ENCODE measurements at places on chromosomes 4 and X.

DNA sequence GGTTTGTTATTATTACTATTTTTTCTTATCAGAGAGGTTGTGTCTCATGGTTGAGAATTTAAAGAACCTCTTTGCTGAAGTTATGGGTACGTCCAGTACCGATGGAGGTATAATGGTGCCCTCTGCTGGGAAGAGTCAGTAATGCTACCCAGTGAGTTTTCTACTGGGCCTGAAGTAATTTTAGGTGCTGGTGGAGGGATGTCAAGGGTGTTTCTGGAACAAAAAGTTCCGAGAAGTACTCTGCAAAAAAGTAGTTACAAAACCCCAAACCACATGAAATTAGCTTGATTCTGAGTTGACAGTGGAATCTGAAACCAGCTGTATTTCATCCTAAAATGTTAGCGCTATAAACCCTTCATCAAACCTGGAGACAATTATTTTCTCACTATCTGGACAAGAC lies 102.5 kb upstream of the MID1 start:
- DNase-seq = no peak

DNA sequence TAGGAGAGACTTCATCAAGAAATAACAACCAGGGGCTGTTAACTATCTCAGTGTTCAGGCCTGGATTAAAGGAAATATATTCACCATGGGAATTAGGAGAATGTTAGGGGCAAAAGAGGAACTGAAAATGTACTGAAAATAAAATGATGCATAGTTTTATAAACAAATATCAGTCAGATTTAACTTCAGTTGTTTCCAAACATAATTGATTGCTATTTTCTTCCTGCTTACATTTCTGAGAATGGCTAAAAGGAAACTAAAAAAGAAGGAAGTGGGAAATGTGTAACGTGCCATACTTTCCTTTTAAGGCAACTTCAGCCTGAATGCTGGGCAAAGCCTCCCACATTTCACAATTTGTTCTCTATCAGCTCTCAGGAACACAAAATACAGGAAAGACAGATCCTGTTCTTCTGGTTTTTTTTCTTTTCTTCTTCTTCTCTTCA lies 178.1 kb downstream of the MAML3 start:
- DNase-seq = no peak

GRCh38 chr4:20318909-20319277 lies 67.2 kb downstream of the SLIT2 start:
- DNase-seq = peak; percentile 4

GRCh38 chr4:101242441-101242840 lies 104.9 kb downstream of the PPP3CA start:
- DNase-seq = no peak

GRCh38 chr4:123325241-123325681 lies 71.3 kb upstream of the SPRY1 start:
- no peak for DNase-seq

GRCh38 chrX:118177708-118178107 lies 61.1 kb upstream of the KLHL13 start:
- DNase-seq = no peak

- DNase-seq = no peak
Measured at GRCh38 chrX:134761788-134762187, 103.5 kb upstream of the PLAC1 start.

- no peak for DNase-seq
Measured at GRCh38 chr4:4759232-4759631, 100.2 kb upstream of the MSX1 start.

DNA sequence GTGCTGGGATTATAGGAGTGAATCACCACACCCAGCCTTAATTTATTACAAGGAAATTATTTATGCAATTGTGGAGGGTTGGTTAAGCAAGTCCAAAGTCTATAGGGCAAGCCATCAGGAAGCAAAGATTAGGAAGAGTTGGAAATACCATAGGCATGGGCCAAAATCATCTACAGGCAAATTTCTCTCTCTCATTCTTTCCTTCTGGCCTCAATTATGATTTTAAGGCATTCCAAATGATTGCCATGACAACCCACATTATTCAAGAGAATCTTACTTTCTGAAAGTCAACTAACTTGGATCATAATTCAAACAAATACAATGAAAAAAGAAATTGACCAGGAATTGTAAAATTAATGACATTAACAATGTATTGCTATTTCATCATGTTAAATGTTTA lies 400.8 kb downstream of the GPM6A start:
- no peak for DNase-seq

GRCh38 chrX:118637997-118638396 lies 89.4 kb upstream of the IL13RA1 start:
- DNase-seq = no peak

DNA sequence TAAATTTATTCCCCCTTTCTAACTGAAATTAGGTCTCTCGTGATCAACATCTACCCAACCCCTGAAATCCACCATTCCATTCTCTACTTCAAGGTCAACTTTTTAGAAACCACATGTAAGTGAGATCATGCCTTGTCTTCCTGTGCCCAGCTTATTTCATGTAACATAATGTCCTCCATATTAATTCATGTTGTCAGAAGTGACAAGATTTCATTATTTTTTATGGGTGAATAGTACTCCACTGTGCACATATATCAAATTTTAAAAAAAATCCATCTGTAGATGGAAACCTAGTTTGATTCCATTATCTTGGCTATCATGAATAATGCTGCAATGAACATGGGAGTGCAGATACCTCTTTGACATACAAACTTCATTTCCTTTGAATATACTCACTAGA lies 1.5 kb downstream of the PPID start:
- no peak for DNase-seq

DNA sequence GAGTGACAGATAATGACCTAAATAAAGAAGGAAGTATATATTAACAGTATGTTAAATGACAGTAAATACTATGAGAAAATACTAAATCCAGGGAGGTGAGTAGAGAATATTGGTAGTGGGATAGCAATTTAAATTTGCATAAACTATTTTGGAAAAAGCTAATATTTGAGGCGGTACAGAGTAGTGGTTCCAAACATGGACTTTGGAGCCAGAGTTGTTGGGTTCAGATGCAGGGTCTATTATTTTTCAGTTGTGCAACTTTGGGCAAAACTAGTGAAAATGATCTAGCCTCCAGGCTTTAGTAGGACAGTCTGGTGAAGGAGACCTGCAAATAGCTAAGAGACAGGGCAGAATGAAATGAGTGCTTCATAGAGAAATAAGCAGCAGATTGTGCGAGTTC lies 84.8 kb upstream of the SOX3 start:
- no peak for DNase-seq

DNA sequence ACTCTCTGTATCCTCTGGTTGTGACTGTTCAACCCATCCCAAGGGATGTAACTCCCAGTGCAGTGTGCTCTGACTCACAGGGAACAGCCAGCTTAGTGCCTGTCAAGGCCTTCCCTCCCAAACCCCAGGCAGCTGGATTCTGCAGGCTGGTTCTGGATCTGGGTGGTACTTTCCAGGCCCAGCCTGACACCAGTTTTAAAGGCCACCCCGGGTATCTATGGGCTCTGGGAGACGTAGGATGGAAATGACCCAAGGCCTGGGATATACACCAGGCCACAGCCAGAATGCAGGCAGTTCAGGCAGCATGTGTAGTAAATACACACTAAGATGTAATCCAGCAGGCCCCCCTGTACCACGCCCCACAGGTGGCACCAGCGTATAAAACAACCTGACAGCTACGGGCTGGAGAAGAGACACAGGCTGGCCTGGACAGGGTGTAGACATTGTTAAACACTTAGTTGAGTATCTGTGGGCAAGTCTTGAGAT lies 64.2 kb downstream of the SPINK2 start:
- no peak for DNase-seq

GRCh38 chr4:52964011-52964410 lies 101.9 kb downstream of the RASL11B start:
- DNase-seq = no peak

GRCh38 chr4:69531251-69531650 lies 35.5 kb upstream of the UGT2B4 start:
- DNase-seq = no peak

DNA sequence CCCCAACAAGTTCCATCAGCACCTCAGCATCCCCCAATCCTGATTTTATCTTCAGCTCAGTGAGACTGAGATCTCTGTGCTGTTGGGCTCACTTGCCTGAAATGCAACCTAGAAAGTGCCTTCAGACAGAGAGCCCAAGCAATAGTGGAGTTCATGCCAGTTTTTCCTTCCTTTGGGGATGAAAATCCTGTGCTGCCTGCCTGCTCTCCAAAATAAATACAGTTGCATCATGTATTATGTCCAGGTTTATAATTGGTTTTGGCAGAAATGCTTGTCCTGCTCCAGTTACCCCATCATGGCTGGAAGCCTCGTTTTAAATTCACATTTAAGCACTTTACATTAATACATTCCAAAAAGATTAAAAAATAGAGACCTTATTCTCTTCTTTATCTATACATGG lies 1865.5 kb upstream of the TENM3 start:
- no peak for DNase-seq

DNA sequence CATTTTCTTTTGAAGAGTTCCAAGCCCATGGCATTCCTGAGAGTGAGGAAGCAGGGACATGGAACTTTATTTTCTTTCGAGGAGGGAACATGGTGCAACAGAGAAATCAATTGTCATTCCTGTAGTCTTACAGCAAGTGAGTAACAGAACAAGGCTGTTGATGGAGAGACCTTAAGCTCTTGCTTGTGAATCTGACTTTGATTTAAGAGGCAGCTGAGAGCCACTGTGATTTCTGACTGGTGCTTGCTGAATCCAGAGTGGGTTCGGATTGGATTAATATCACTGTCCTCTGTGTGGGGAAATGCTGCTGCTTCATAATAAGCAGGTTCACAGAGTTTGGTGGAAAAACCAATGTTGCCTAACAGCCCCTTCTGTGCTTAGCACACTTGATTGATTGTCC lies 4.7 kb upstream of the ATP1B4 start:
- DNase-seq = no peak

- no peak for DNase-seq
Measured at GRCh38 chr4:23401572-23401971, 488.3 kb downstream of the PPARGC1A start.

- DNase-seq = no peak
Measured at GRCh38 chr4:1167244-1167949, 5.0 kb downstream of the SPON2 start.

- DNase-seq = no peak
Measured at GRCh38 chrX:70455366-70456202, 10.9 kb downstream of the DLG3 start.

DNA sequence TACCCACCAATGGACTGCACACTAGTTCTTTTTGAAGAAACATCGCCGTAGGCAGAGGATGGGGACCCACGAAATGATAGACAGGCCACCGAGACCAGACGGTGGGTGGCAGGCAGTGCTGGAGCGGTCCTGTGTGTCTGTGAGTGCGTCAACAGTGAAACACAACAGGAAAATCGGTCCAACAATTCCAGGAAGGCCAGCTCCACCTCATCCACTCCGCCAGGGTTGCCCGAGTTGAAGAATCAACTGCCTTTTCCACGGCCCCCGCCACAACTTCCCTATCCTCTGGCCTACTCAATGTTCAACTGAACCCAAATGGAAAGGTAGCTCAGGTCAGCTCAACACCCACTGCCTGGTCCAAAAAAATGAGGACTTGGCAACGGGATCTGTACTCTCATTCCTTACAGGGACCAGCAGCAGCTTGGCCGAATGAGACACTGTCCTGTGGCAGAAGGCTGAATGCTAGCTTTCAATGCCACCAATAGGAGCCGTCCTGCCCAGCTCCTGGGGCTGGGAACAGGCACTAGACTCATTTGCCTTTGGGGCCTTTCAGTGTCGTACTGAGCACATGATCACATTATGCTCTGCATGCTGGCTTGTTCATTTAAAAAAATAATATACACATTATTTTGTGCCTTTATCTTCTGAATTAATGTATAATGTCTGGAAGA lies 43.5 kb downstream of the MID1 start:
- DNase-seq = no peak

GRCh38 chr4:162959046-162959445 lies 207.6 kb downstream of the NAF1 start:
- DNase-seq = no peak

DNA sequence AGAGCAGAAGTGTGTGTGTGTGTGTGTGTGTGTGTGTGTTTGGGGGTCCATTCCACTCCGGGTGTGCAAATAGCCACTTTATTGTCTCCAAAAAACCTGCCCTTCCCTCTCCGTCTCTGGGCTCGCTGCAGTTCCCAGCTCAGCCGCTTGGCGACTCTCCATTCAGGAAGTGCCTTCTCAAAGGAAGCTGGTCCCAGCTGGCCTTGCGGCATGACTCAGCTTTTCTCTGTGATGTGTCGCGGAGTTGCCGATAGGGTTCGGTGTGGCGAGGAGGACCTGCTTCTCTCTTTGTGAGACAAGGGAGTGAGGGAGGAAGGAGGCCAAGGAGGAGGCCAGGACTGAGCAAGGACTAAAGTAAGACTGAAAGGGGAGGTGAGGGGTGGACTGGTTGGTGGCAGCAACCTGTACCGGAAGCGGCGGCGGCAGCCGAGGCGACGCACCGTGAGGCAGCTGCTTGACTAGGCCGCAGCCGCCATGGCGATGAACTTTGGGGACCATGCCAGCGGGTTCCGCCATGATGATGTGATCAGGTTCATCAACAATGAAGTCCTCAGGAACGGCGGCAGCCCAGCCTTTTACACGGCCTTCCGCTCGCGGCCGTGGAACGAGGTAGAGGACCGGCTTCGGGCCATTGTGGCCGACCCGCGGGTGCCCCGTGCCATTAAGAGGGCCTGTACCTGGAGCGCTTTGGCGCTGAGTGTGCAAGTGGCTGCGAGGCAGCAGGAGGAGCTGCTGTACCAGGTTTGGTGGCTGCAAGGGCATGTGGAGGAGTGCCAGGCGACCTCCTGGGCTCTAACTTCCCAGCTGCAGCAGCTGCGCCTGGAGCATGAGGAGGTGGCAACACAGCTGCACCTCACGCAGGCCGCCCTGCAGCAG lies at the start of gene TEX13C:
TEX13C (plus strand) TSS at position 226 of the 876 bp plus-strand sequence; CDS start at position 475, 249 bp downstream.
- DNase-seq = no peak

DNA sequence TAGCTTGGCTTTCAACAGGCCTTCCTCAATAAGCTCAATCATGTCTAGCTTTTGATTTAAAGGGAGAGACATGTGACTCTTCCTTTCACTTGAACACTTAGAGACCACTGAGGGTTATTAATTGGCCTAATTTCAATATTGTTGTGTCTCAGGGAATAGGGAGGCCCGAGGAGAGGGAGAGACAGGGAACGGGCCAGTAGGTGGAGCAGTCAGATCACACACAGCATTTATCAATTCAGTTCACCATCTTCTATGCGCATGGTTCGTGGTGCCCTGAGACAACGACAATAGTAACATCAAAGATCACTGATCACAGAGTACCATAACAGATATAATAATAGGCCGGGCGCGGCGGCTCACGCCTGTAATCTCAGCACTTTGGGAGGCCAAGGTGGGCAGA lies 17.8 kb downstream of the ZNF81 start:
- no peak for DNase-seq

- DNase-seq = no peak
Measured at GRCh38 chr4:27861381-27861787, 1000.7 kb downstream of the STIM2 start.

GRCh38 chr4:8471211-8471875 lies 30.8 kb downstream of the TRMT44 start:
- DNase-seq = no peak

Measured in NCI-H1930 (cell line).